EL (cell line): ENCODE measurements at places on chromosomes 2 and 18.
A peak's percentile ranks its signal among the peaks of the same experiment; 100 is the strongest.

- DNase-seq: no peak
These were observed 2.5 kb upstream of the KYNU start for GRCh38 chr2:142875010-142875409.

GRCh38 chr2:197445746-197446145 is 7.6 kb upstream of the COQ10B start:
- peak; percentile 31 for DNase-seq

DNA sequence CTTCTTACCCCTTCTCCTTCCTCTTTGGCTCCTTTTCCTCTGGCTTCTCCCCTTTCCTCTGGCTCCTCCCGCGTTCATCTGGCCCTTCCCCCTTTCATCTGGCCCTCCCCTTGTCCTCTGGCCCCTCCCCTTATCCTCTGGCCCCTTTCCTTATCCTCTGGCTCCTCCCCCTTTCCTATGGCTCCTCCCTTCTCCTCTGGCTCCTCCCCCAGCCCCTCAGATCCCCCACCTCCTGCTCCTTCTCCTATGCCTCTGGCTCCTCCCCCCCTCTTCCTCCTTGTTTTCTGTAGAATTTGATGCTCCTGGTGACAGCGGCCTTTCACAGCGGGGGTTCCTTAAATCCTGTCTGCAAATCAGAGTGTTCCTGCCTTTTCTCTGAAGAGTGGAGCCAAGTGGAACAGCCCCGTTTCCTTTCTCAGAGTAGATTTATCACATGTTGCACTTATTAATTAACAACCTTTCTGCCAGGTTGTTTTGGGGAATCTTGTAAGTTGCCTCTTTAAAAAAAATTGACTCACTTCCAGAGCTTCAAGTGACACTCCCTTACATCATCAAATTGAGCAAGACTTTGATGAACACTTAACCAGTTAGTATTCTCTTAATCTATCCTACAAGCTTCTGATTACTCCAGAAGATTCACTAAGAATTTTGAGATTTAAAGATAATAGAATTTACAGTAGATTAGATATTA is 27.9 kb downstream of the FABP1 start:
- peak; percentile 9 for DNase-seq

- DNase-seq: peak; percentile 20
These were observed 14.4 kb upstream of the PSMA8 start for GRCh38 chr18:26119246-26119645.

DNA sequence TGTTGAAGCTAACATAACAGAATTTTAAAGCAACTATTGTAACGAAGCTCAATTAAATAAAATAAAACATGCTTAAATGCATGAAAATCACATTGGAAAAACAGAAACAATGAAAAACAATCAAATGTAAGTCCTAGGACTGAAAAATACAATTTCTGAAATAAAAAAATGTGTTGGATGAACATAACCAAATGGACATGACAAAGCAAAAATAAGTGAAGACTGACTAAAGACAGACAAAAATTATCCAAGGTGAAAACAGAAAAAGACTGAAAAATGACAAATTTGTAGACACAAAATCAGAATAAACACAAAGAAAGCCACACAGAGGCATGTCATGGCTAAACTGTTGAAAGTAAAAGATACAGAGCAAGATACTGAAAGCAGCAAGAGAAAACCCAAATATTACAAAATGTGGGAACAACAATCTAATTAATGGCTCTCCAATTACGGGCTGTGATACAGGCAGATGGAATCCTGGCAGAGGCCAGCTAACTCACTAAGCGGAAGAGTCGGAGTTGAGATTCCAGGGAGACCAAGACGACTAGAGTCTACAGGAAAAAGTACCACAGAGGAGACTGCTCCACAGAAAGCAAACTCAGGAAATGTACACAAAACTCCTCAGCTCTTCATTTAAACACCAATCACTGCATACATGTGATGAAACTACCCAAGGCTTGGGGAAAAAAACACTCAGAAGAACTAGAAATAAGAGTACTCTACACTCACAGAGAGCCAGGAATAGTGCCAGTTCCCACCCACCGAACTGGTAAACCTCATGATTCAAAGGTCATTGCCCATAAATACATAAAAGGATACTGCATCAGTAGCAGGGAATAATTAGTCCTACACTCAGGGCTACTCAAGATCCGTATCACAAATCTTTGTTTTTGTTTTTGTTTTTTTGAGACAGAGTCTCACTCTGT is 83.6 kb downstream of the ATAD2B start:
- peak; percentile 21 for DNase-seq

GRCh38 chr2:192119536-192119935 is 75.2 kb downstream of the TMEFF2 start:
- no peak for DNase-seq

DNA sequence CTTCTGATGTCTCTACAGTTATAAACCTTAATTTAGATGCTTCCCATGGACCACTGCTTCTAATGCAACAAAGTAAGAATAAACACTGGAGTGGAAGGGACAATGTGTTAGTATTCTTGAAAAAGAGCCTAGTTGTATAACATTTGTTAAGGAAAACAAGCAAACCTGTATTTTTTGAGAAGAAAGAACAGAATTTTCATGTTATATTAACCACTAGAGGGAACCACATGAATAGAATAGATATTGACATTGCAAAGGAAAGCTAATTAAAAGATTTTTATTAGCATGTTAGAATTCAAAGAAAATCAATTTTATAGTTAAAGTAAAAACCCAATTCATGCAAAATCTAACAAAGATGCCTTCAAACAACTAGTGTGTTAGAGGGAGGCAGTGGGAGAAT is 151.2 kb upstream of the BARD1 start:
- peak; percentile 1 for DNase-seq

DNA sequence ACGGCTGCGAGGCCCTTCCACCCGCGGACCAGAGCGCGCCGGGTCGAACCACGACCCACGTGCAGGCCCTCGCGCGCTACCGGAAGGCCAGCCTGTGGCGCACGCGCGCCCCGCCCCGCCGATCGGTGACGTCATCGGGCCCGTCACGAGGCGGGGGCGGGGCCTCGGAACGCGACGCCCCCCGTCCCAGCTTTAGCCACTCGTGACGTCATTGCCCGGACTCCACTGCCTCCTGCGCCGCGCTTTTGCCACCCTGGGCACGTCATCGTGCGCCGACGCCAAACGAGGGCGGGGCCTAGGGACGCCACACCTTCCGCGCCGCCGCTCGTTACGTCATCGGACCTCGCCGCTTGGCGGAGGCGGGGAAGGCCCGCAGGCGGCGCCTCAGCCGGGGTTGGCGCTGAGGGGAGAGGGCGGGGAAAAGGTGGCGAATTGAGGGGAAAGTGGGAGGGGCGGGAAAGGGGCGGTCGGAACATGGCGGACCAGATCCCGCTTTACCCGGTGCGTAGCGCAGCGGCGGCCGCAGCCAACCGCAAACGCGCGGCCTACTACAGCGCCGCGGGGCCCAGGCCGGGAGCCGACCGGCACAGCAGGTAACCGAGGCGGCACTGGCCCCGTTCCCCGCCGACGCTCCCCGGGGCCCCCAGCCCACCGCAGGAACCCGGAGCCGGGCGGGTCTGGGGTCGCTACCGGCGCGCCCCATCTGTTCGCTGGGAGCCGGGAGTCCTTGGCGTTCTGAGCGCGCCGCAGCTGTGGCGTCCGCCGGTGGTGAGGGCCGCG is at the start of gene ATP9B:
Gene ATP9B (plus strand): TSS at position 458 of the 780 bp plus-strand sequence. CDS start 17 bp downstream, at position 475.
- peak; percentile 95 for DNase-seq

DNA sequence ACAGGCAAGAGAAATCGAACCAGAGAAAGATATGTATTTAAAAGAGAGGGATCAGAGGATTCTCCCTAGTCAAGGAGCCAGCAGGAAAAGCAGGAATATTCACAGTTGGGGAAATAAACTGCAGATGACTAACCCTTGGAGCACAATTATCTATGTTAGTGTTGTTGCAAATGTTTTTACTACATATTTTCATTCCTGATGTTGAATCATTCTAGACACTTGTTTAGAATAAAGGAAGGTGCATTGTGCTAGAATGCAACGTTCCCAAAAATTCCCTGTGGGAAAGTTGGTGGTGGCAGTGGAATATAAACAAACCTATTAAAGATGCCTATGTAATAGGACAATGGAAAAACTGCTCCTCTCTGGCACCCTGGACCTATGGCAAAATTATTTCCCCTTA is 63.3 kb downstream of the DTNA start:
- peak; percentile 39 for DNase-seq

DNA sequence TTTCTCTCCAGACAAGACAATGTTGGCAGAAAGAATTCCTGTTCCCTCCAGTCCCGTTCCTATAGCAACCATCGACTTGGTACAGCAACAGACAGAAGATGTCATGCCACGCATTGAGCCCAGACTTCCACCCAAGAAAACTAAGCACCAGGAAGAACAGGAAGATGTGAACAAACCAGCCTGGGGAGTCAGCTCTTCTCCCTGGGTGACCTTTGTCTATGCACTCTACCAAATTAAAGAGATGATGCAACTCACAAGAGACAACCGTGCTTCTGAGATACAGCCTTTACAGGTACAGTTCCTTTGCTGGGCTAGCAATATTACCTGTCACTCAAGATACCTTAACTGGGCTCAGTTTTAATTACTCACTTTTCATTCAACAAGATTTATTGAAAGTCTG is 37.1 kb downstream of the NEMP2 start:
- no peak for DNase-seq

- peak; percentile 76 for DNase-seq
These were observed 53.6 kb downstream of the PKDCC start for GRCh38 chr2:42101206-42102023.

GRCh38 chr2:232689152-232689910 is 7.8 kb upstream of the GIGYF2 start:
- peak; percentile 20 for DNase-seq

- DNase-seq: no peak
These were observed 134.9 kb upstream of the GLI2 start for GRCh38 chr2:120600786-120601185.

GRCh38 chr2:70088598-70089219 is 1.4 kb downstream of the PCBP1 start:
- DNase-seq: no peak

DNA sequence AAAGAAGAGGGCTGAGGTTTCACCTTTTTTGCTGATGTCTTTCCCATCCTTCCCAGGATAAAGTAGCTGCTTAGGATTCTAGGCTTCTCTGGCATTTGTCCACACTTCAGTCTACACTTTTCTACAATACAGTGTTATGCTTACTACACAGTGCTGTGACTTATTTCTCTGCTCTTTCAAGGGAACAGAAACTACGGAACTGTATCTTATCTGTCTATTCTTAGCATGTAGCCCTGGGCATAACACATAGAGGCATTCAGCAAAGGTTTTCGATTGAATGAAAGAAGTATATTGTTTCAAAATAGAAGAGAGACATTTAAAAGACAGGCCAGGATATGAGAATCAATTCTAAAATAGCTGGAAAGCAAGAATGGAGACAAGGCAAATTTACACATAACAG is 110.9 kb downstream of the ARHGEF33 start:
- DNase-seq: no peak

DNA sequence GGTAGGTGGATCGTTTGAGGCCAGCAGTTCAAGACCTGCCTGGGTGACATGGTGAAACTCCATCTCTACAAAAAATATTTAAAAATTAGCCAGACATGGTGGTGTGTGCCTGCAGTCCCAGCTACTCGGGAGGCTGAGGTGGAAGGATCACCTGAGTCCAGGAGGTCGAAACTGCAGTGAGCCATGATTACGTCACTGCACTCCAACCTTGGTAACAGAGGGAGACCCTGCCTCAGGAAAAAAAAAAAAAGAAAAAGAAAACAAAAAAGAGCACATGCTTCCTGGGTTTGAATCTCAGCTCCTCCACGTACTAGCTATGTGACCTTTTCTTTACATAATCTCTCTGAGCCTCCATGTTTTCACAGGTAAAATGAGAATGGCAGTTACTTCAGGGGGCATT is 107.5 kb upstream of the STPG4 start:
- no peak for DNase-seq

DNA sequence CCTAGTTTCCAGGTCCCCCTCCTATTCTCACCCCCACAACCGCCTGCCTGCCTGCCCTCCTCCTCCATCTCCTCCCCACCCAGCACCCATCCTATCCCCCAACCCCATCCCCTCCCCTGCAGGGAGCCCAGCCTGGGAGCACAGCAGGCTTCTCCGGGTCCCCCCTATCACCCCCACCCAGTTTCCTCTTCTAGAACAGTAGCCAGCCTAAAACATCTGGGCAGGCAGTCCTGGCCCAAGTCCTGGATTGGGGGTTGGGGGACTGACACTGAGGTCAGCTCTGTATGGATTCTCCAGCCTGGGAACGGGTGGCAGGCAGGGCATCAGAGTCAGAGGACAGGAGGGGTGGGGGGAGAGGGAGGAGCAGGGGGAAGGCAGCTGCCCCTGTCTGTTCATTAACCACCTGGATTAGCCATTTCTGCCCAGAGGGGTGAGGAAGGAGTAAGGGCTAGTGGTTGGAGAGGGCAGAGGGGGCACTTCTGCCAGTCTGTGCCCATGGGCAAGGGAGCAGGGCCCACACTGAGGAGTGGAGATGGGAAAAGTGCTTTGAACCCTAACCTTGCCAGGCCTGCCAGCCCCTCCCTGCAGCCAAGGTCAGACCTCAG is 60.0 kb downstream of the TNS1 start:
- DNase-seq: no peak

GRCh38 chr18:9066817-9067306 is 35.6 kb upstream of the NDUFV2 start:
- DNase-seq: no peak

GRCh38 chr2:70962885-70963878 is 15.2 kb upstream of the ANKRD53 start:
- DNase-seq: no peak

DNA sequence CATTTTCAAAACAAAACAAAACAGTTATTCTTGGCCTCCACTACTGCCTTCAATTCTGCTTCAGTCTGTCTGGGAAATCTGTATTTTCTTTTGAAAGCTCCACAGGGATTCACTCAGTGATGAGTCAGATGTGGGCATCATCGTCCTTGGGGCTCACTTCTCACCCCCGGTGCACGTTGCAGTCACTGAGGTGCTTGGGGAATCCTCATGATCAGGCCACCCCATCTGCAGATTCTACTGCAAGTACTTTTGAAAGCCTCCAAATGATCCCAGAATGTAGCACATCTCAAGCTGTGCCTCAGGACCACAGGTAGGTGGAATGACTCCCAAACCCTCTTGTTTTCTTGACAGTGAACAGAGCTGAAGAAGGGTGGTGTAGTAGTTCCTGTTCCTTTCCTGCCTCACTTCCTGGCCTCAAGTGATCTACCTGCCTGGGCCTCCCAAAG is 34.3 kb downstream of the LPIN2 start:
- peak; percentile 89 for DNase-seq

GRCh38 chr18:44915661-44916060 is 235.0 kb downstream of the SETBP1 start:
- DNase-seq: no peak

- peak; percentile 32 for DNase-seq
These were observed 29.2 kb downstream of the PDIA6 start for GRCh38 chr2:10783421-10783820.

DNA sequence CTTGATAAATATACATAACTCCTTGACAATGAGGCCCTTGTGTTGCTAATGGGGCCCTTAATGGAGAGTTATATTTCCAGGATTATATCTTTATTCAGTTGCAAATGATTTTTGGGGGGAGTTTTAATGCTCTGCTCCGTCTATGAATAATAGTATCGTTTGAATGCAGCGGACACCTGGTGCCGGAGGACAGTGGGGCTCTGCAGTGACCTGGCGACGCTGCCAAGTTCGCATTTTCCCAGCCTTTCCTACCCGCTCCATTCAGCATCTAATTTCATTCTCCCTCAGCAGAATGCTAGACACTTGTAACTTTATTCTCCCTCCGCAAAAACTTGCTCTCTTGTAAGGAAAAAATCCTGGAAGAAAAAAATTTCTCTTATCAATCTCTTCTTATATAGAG is 257.6 kb upstream of the SALL3 start:
- no peak for DNase-seq
